ENCODE measurements at places on chromosomes 3 and 15.

GRCh38 chr15:61155741-61156700, 73.1 kb downstream of the RORA start:
- DNase-seq: no peak

GRCh38 chr3:188348435-188349244, 194.7 kb downstream of the LPP start:
- DNase-seq: peak; percentile 26

GRCh38 chr3:5072100-5072816, 49.8 kb upstream of the ARL8B start:
- DNase-seq: no peak

GRCh38 chr15:41560572-41560874, 1.5 kb downstream of the TYRO3 start:
- no peak for DNase-seq

DNA sequence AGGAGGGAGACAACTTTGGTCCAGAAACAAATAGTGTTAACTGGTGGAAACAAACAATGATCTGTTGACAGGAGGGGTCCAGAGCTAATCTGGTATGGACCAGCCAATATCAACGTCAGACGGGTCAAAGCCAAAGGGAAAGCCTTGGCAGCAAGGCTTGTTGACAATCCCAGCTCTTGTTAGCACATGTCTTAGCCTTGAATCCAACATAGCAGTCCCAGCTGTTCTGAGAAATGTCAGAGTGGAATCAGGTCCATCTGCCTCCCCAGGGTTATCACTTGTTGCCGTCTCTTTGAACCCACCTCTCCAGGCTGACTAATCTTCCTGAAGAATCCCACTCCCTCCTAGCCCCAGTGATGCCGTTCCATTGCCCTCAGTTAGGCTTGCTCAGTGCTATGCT, 404.6 kb upstream of the MCTP2 start:
- no peak for DNase-seq

- DNase-seq: no peak
Observed at GRCh38 chr15:59532770-59533379, 78.7 kb upstream of the GCNT3 start.

- DNase-seq: peak; percentile 22
Observed at GRCh38 chr3:190533511-190534281, 19.8 kb downstream of the IL1RAP start.

- no peak for DNase-seq
Observed at GRCh38 chr15:25844981-25845680, 18.0 kb downstream of the ATP10A start.

DNA sequence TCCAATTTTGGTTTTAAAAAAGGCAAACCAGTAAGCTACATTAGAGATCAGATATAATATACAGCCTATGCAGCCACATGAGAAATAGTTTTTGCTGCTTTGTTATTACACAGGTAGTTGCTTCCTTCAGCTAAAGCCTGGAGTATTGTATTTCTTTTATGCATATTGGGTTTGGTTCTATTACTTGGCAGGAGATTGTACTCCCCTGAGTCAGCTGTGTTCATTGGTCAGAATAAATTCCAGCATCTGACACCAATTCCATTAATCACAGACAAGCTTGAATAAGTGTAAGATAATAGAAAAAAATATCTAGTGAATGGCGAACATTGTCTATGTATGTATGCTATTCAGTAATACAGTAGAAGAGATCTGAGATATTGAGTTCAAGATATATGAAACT, 26.1 kb upstream of the ZCWPW2 start:
- DNase-seq: no peak

DNA sequence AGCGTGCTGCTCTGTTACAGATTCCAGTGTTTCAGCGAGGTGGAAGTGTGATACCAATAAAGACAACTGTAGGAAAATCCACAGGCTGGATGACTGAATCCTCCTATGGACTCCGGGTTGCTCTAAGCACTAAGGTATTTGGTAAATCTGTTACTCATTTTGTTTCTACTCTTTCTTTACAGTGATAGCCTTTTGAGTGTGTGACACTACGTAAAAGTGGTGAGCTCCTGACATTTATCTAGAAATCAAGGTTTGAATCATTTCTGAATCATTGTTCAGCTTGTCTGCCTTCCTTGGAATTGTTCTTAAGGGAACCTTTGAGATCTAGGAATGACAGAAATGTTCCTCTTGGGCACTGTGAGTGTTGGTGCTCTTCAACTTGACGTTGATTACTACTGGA, 11.2 kb upstream of the CAPN3 start:
- DNase-seq: no peak

DNA sequence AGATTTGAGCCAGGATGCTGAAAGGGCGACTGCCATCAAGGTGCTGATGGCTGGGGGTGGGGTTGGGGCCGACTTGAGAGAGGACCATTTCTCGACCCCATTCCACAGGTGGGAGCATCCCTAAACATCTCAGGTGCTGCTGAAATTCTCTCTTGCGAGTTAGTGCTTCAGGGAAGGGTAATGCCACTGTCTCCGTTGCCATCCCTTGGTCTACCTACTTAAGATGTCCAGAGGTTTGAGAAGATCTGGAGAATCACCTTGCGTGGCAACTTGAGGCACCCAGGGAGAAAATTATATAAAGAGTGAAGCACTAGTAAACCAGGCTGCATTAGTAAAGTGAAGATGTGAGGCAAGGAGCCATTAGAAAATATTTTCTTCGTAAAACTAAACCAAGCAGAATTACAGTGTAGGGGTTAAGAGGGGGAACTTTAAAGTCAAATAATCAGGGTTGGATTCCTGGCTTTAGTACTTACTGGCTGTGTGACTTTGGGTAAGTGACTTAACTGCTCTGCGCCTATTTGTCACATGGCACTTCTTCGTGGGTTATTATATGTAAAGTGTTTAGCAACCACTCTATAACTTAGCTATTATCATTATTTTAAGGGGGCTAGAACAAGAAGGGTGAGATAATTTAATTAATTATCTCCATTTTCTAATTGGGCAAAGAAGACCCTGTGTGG, 662 bp upstream of the RFTN1 start:
- no peak for DNase-seq

DNA sequence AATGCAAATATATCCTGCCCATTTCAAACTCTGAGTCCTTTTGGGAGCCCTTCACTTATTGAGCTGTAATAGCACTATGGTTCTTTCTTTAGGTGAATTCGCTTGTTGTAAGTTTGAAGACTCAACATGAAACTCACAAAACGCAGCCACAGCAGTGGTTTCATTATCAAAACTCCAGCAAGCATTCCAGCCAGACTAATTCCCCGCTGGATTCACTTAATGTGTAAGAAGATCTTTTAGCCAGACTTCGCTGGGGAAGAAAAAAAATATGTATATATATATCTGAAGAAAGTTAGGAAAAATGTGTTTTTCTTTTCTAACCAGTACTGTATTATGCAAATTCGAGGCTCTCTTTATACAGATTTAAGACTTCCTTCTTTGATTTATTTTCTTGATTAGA, 241.1 kb downstream of the WNT5A start:
- no peak for DNase-seq

DNA sequence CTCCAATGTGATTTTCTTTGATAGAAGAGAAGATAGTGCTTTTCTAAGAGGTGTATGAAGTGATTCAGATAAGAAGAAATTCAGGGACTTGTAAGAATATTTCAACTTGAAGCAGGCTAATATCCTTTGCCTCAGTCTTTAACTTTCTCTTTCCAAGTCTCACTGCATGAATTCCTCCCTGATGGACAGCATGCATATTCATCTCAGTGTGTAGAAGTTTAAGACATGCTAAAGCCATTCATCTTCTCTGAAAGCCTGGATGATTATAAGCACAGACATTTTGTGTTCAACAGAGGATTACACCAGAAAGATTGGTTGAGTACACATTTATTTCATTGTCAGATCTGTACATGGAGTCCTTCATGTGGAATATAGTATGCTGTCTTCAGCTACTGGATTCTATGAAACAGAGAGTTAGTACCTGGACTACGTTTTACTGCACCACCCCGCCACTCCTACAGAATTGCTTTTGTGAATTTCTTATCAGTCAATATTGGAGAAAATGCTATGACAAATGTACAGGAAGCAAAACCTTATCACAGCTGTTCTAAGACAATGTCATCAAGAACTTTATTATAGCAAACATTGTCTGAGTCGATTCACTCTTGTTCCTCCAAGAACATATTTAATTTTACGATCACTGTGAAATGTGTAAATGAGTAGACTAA, 1346.1 kb downstream of the OTOL1 start:
- DNase-seq: no peak

GRCh38 chr15:56839641-56840040, 78.8 kb upstream of the TCF12 start:
- no peak for DNase-seq

DNA sequence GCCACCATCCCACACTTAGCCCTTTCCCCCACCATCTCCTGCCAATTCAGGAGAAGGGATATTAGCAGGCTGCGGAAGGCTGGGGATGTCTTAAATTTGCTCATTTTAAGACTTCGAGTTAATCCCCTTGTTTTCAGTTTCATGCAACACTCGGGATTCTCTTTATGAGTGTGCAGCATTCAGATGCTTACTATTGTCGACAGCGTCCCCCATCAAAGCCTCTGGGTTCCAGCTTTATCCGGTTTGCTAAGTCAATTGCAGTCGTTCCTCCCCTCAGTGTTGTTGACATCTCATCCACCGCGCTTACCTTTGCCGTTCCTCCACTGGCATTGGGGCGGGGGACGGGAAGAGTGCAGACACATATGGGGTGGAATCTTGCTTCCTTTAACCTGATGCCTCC, 220.2 kb downstream of the VPS13C start:
- DNase-seq: no peak

DNA sequence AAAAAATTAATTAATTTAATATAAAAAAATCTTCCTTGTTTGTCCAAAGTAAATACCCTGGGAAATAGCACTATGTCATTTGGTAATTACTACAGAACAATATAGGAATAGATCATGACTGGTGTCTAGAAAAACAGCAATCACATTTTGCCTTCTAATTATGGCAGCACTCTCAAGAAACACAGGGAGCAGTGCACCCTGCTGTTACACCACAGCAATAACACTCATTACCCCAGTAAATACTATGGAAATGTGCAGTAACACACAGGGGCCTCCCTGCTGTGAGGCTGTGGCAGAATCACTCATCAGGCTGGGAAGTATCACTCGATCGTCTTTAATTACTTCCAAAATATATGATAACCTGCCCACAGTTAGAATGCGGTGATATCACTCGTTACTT, 646.0 kb downstream of the TUSC7 start:
- peak; percentile 20 for DNase-seq

- no peak for DNase-seq
Observed at GRCh38 chr15:83444936-83445335, 2.2 kb upstream of the SH3GL3 start.

DNA sequence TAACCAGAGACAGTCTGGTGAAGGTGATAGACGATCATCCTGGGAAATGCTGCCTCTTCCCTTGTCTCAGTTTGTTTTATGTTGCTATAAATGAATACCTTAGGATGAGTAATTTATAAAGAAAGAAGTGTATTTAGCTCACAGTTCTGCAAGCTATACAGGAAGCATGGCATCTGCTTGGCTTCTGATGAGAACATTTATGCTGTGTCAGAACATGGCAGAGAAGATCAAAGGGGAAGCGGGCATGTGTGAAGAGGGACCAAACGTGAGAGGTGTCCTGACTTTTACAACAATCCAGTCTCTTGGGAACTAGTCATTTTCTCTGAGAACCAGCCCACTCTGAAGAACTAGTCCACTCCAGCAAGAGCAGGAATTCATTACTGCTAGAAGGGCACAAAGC, 9.6 kb downstream of the CMC1 start:
- DNase-seq: no peak

DNA sequence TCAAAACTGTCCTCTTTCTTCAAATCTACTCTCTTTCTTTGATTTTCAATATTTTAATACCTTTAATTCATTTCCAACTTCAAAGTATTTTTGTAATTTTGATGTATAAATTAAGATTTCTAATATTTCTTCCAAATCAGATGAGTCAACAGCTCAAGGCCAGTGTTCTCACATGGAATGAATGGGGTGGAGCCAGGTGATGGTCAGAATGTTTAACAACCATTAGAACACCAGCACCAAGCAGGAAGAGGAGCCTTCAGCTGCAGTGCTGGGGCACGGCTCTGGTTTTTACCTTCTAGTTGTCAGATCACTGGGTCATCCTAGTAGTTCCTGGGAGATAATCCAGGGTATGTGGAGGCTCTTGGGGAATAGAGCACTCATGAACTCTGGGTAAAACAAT, 494.5 kb upstream of the PDZRN3 start:
- no peak for DNase-seq

DNA sequence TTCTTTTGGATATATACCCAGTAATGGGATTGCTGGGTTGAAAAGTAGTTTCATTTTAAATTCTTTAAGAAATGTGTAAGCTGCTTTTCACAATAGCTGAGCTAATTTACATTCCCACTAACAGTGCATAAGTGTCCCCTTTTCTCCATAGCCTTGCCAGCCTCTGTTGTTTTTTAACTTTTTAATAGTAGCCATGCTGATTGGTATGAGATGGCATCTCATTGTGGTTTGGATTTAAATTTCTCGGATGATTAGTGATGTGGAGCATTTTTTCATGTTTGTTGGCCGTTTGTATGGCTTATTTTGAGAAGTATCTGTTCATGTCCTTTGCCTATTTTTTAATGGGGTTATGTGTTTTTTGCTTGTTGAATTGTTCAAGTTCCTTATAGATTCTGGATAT, 444.3 kb upstream of the ATP11B start:
- DNase-seq: no peak

DNA sequence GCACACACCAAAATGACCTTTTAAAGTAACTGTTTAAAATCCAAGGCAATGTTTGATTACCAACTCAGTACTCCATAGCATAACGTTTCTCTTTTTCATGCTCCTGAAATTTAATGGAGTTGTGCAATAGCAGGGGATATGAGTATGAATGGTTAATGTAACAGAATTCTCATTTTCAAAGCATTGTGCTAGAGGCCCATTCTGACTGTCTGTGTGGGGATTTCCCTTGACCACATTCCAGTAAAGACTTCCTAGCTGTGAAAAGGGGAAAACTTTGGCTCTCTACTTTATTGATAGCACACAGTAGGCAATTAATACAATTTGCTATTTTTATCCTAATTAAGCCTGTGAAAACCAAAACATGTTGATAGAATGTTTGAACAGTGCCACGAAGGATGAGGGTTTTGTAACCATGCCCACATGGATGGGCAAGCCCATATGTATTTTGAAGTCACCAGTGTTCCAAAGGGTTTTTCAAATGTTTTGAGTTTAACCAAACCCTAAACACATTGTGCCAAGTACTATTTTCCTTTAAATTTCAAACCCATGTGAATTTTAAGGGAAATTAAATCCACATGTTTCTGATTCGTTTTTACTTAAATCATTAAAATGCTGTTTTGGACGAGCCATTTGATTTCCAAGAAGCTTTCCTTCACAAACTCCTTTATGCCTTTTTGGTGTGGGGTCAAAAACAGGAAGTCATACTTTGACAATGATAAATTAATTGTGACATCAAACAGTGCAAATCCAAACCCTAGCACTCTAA, 261.2 kb downstream of the SHOX2 start:
- no peak for DNase-seq

GRCh38 chr3:6779140-6779539, 81.8 kb upstream of the GRM7 start:
- DNase-seq: no peak

DNA sequence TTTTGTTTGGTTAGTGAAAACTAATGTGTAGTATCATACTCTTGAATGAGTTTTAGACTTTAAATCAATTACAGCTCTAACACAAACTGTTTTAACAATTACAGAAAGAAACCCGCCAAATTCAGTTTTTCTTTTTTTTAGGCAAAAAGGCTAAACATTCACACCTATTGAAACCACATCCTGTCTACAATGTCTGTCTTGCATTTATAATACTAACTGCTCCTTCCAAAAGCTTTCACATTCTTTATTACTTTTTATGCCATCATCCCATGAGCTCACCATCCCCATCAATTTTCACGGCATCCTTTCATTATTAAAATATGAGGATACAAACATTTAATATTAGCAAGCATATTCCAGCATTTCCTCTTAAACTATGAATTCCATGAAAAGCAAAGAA, 593.3 kb downstream of the FOXP1 start:
- DNase-seq: no peak
